ENCODE measurements at places on chromosomes 2 and 18. TPM values are rescaled to one million over a fixed set of nuclear protein-coding genes. Genes with fewer than 3 reads are reported as not detected.

The GCG gene
- not detected for total RNA-seq

- H3K27me3 ChIP-seq: peaks cover 32% of the 10 kb centered on the region
- H3K36me3 ChIP-seq: no peaks in the 10 kb centered on the region
- H3K27ac ChIP-seq: no peak overlapping the region
- DNase-seq: no peak
Measured at GRCh38 chr2:118803012-118803411, 44.4 kb downstream of the EN1 start.

The CD226 gene
- total RNA-seq: 83.3 TPM

GRCh38 chr2:46521215-46521683, 41.9 kb downstream of the TMEM247 start:
- H3K27me3 ChIP-seq: no peaks in the 10 kb centered on the region
- H3K36me3 ChIP-seq: no peaks in the 10 kb centered on the region
- no peak overlapping the region for H3K27ac ChIP-seq
- H3K4me1 ChIP-seq: no peaks in the 10 kb centered on the region
- no peak overlapping the region for H3K4me3 ChIP-seq
- DNase-seq: peak; percentile 19

DNA sequence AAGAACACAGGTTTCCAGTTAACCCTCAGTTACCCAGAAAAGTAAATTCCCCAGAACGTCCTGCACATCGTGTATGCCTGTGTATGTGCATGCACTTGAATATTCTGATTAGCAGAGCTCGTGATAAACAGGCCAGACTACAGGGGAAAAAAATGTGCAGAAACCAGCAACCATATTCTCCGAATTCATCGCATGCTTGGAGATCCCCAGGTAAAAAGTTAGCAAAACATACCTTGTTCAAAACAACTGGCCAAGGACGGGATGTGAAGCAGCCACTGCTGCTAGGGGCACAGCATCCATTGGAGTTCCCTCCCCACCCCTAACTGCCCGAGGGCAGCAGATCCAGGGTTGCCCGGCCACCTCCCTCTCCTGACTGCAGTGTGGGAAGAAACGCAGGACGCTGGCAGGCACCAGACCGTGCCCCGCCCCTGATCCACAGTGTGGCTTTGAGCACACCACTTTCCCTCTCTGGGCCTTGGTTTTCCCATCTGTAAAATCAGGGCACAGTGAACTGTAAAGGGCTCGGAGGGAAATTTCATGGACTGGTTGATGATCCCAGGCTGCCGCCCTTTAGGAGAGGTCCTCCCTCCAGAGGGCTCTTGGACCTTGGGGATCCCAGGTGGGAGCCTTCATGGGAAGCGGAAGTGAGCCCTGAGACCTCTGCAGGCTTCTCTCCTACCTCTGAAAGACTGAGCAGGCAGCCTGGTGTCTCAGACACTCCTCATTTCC, 11.9 kb upstream of the ARID5A start:
- H3K4me1 ChIP-seq: peaks cover 82% of the 10 kb centered on the region
- H3K27me3 ChIP-seq: no peaks in the 10 kb centered on the region
- no peaks in the 10 kb centered on the region for H3K36me3 ChIP-seq
- H3K4me3 ChIP-seq: peak overlapping the region; percentile 54
- H3K27ac ChIP-seq: peak overlapping the region; percentile 75

DNA sequence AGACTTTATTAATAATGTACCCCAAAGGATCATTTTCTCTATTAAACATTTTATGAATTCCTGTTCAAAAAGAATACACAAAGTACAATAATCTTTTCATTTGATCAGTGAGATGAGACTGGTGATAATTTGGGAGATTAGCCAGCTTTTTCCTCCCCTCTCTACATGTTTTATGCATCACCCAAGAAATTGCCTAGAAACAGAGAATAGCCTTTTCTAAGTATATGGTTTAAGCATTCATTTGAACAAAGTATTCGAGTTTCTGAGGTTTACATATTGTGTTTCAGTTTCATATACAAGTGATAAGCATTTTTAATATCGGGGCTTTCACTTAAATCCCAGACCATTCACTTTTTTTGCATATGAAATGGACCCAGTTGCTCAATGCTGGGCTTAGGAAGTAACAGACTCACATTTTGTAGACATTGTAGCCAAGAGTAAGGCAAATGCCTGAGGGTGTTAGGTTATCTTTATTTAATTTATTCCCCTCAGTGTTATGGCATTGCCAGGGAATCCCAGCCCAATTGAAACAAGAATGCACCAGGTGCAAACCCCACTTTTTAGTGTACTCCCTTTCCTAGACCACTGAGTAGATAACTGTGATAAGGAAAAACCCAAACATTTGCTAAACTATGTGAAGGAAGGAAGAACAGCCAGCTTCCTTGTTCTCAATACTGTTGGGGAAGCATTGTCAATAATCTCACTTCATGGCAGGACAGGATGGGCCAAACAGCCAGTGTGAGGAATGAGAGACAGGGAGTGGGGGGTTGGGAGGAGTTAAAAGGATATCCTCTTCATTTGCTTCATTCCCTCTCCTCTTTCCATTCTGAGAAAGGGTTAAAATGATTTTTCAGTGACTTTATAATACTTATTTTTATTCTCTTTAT, 3.5 kb downstream of the CPO start:
- H3K4me1 ChIP-seq: no peaks in the 10 kb centered on the region
- no peak overlapping the region for H3K4me3 ChIP-seq

The ANKRD62 gene
- total RNA-seq: not detected

Measured in activated CD8-positive, alpha-beta memory T cell treated with anti-CD3 and anti-CD28 coated beads, Interleukin-2, amount 10 ng/mL, durations not matched to agents 7 days and 5 days (primary cell).